Mesothelial cell of epicardium (in vitro differentiated cells): ENCODE measurements at places on chromosomes 1 and 21. TPM values are rescaled to one million over a fixed set of nuclear protein-coding genes. Genes with fewer than 3 reads are reported as not detected.

PGLYRP4 gene
- 0.11 TPM in 1 of 3 replicates, not detected in the others for total RNA-seq

- DNase-seq, result no peak
Observed at GRCh38 chr1:40769815-40770214, 13.8 kb upstream of the KCNQ4 start.

- DNase-seq, result no peak
Observed at GRCh38 chr1:23588749-23589548, 29.6 kb upstream of the ID3 start.

LCE1F gene
- not detected in 3 replicates for total RNA-seq

MPL gene
- 0.50 to 0.53 TPM in 2 of 3 replicates, not detected in the other for total RNA-seq
